ENCODE measurements at places on chromosomes 16 and 17.

DNA sequence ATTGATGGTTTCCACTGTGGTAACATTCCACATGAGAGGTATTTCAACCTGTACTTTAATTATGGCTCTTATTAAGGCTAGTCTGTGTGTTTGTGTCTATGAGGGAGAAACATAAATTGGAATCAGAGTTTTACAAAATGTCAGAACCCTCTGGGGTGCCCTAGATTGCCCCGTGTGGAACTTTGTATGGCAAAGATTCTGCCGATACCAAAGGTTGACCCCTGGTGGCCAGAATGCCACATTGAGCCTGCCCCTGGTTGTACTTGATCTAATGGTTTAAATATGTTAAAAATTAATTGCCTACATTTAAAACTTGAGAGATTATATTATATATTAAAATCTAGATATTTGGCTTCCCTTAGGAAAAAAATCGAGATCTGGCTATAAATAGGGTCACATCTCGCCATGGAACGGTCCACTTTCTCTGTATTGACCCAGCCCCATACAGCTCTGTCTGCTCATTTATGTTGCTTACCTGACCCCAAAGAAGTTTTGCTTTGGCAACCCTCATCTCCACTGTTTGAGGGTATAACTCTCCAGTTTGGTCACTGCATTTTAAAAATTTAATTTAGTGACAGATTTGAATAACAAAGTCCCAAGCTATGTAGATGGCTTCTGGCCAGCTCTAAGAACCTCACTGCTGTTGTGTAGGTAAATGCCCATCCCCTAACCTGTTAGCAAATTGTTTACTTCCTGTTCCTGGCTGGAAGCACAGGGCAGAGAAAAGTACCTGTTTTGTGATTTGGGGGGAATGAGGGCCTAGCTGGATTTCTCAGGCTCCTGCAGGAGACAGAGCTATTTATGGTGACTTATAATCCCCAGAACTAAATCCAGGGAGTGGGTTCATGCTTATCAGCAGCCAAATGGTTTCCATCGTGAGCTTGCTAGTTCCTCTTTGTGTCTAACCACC, 95.0 kb downstream of the PLCG2 start:
- DNase-seq: peak; percentile 59

DNA sequence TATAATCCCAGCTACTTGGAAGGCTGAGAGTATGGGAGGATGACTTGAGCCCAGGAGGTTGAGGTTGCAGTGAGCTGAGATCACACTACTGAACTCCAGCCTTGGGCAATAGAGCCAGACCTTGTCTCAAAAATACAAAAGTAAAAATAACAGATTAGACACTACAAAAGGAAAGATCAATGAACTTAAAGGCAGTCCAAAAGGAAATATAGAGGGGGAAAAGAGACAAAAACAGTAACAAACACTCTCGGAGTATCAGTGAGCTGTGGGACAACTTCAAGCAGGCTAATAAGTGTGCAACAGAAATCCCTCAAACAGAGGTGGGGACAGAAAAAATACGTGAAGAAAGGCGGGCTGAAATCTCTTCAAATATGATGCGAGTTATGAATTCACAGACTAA, 58.8 kb downstream of the CPPED1 start:
- no peak for DNase-seq

GRCh38 chr16:54654429-54654828, 276.2 kb upstream of the IRX5 start:
- no peak for DNase-seq

DNA sequence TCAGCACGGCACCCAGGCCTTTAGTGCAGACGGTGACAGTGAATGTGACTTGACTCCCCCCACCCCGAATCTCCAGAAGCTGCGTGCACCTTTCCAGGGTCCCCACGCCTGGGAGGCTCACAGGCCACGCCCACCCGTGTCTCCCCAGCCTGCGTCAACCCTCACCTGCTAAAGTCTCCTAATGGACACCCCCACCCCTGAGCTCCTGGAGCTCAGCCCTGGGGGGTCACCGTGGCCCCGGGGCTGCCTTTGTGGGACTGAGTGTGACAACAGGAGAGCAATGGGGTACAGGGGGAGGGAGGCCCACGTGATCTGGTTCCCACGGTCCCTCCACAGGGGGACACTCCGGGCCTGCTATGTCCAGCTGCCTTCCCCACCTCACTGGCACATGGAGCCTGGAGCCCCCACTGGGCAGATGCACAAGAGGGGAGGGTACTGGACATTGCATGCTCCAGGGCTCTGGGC, 7.4 kb upstream of the FASN start:
- DNase-seq: no peak

DNA sequence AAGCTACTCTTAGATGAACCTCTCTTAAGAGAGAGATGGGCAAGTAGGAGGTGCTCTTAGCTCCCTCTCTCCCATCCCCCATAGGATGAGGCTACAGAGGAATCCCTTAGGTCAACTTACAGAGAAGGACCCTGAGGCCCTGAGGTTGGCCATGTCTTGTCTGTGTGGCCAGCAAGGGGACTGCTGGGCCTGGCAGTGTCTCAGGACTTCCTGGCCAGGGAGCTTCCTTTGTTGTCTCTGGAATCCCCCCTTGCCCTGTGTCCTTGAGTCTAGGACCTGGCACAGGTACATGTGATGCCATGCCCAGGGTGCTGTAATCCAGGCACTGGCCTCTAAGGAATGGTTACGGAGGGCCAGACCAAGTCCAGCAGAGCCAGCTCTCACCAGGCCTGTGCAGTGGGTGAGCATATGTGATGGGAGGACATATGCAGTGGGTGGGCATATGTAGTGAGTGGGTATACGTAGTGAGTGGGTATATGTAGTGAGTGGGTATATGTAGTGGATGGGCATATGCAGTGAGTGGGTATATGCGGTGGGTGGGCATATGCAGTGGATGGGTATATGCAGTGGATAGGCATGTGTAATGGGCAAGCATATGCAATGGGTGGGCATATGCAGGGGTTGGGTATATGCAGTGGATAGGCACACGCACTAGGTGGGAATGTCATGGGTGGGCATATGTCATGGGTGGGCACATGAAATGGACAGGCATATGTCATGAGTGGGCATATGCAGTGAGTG, 20.3 kb upstream of the PECAM1 start:
- DNase-seq: no peak

GRCh38 chr17:73911726-73912372, 267.6 kb upstream of the SDK2 start:
- DNase-seq: no peak

DNA sequence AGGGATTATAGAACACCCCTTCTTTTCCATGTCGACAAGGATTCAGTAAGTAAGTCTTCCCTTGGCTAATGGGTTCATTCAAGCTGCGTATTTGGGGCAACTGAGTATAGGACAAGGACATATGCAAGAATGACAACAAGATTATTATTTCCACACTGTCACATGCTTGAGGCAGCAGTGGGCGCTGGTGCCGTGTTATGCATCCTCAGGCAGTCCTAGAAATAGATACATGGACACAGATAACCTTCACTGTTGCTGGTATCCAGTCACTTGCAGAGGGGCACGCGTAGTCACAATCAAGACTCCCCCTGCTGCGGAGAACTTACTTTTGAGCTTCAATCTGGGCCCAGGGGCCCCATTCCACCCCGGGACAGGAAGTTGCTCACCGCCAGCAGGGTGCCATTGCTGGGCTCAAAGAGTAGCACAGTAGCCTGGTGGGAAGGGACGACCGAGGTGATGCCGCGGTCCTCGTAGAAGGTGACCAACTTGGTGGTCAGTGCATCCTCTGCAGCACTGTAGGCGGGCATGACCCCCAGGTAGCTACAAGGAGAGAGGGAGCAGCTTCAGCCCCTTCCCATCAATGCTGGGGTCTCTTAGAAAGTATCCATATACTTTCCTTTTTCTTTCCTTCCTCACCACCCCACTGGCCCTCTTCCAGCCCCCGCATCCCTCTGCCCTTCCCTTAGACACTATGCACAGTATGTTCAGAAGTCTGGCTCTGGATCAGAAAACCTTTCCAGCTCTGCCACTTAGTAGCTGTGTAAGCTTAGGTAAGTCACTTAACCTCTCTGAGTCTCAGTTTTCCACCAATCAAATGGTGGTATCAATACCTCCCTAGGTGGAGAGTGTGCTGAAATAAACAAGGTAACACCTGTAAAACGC, 804 bp downstream of the CRYM start:
- DNase-seq: no peak

DNA sequence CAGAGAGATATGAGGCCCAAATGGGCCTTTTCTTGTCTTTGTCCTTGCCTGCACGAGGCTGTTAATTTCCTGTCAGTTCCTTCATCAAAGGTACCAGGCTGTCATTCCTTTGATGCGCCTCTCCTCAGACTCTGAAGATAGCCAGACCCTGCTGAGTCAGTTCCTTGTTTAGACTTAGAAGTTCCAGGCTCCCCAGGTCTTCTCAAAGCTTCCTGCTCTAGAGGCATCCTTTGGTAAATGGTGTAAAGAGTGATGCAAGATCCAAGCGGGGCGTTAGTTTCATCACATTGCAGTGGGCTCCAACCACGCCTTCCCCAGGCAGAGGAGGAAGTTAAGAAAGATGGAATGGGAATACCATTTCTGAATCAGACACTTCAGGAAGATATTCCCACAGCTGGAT, 4.0 kb upstream of the CDH11 start:
- no peak for DNase-seq

- no peak for DNase-seq
Observed at GRCh38 chr17:17911001-17911613, 61.1 kb downstream of the TOM1L2 start.

DNA sequence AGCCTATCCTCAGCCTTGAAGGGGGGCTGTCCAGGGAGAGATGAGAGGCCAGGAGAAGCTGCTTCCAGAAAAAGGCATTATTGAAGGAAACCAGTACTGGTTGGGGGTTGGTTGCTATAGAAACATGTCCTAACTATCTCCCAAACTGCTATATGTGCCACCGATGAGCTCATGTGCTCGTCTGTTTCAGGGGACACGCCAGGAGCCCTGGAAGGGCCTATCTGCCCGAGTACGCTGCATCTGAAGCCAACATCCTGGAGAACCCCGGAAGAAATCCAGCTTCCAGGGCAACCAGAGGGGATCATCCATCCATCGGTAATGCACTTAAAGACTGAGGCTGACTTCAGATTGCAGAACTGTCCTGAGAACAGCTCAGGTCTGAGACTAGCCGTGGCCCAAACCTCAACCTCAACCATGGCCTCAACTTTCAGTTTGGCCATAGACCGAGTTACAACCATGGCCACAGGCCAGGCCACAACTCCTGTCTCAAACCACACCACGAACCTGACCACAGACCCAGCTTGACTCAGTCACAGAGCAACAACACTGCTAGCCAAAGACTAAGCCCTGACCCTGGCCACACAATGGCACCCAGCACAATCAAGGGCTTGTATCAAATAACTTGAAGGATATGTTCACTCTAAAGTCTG, 10.2 kb downstream of the PITPNM3 start:
- no peak for DNase-seq

DNA sequence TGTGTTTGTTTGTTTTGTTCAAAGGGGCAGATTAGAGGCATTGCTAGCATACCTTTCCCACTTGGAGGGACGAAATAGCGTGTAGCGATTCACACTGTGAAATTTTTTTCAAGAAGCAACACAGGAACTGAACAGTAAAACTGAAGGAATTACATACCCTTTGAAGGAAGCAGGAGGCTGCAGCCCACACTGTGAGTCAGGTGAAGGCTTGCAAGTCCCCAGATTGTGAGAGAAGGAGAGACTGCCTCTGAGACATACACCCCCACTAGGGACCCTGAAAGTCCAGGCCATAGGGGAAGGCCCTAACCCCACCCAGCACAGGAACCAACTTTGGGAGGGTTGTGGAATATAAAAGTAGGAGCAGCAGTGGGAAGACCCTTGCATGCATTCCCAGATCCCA, 69.6 kb upstream of the HS3ST3A1 start:
- DNase-seq: no peak

GRCh38 chr17:34736611-34737010, 157.2 kb downstream of the TMEM132E start:
- no peak for DNase-seq

DNA sequence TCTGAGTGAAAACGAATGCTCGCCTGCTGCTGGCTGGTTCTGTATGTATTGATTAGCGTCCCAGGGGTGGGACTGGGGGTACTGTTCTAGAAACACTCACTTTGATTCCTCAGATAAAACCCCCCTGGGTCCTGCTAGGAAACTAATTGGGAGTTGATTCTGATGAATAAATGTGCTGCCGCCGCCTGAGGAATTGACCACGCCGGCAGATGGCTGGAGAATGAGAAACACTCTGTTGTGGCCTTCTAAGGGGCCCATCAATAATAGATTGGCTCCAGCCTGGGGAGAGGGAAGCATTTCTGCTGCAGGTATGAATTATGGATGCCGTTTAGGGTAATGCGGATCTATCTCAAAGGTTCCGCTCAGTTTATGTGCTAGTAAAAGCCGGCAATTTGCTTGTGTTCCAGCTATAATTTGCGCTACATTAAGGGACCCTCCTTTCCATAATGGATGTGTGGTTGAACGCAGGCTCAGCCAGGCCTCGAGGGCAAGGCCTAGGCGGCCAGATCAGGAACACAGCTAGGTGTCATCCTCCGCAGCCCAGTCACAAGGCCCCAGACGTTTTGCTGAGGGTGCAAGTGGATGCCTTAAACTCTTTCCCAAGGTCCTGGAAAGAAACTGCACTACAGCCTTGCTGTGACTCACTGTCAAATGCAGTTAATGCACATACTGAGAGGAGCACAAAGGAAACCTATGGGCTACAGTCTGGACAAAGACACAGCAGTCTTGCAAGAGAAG, 132.2 kb upstream of the HS3ST2 start:
- no peak for DNase-seq

- no peak for DNase-seq
Observed at GRCh38 chr16:84868328-84868727, 48.5 kb downstream of the CRISPLD2 start.

DNA sequence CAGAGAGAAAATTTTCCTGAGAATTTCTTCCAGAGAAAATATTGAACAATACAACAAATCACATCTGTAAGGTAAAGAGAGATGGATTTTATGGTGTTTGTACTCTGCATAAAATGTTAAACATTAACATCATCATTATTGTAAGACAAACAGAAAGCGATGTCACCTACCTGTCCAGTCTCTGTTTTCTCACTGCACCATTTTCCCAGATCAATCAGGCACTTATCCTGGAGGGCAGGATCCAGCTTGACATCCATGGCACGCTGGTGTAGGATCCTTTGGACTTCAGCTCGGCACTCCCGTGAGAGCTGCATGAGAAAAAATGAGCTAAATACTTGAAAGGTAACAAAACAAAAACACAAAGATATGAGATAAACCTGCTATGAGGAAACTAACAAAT, 55.9 kb upstream of the CLEC18B start:
- no peak for DNase-seq

- no peak for DNase-seq
Observed at GRCh38 chr17:66348584-66349165, 46.3 kb downstream of the PRKCA start.

GRCh38 chr17:49680314-49680713, 2.4 kb upstream of the SPOP start:
- no peak for DNase-seq

All from CD4-positive, alpha-beta T cell treated with Interleukin-15 for 1 hour (primary cell).